ENCODE measurements at places on chromosomes 16 and 17. TPM values are rescaled to one million over a fixed set of nuclear protein-coding genes. Genes with fewer than 3 reads are reported as not detected.

- DNase-seq = no peak
Measured at GRCh38 chr16:19882646-19883045, 2.0 kb downstream of the GPRC5B start.

NPB gene
- 0.76 TPM for polyA plus RNA-seq

DNA sequence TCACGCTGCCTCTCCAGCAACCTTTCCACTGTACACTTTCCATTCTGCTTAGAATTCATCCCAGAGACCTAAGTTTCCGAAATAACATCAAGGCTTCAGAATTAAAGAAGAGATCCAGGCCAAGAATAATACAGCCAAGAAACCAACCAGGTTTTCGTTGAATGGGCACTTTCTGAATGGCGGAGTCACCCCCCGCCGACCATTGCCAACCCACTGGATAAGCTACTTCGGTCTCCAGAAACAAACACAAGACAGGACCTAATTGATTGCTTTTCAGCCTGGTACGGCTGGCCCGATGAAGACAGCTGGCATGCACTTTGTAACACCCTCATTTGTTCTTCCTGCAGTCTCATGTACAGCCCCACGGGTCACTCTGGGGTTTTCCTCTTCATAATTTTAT, 308.1 kb upstream of the ZFHX3 start:
- no peak for DNase-seq

- no peak for DNase-seq
Measured at GRCh38 chr17:56793531-56793930, 40.2 kb downstream of the C17orf67 start.

GRCh38 chr17:74592087-74592990, at the start of gene CD300LD:
Gene CD300LD (minus strand): TSS chr17:74592283. CDS start chr17:74592202, 81 bp downstream.
- no peak for DNase-seq

PRSS36 gene
- polyA plus RNA-seq = 1.7 TPM

GRCh38 chr17:33459078-33459940, 166.2 kb upstream of the ASIC2 start:
- no peak for DNase-seq

NPIPA8 gene
- 26.7 TPM for polyA plus RNA-seq

DNA sequence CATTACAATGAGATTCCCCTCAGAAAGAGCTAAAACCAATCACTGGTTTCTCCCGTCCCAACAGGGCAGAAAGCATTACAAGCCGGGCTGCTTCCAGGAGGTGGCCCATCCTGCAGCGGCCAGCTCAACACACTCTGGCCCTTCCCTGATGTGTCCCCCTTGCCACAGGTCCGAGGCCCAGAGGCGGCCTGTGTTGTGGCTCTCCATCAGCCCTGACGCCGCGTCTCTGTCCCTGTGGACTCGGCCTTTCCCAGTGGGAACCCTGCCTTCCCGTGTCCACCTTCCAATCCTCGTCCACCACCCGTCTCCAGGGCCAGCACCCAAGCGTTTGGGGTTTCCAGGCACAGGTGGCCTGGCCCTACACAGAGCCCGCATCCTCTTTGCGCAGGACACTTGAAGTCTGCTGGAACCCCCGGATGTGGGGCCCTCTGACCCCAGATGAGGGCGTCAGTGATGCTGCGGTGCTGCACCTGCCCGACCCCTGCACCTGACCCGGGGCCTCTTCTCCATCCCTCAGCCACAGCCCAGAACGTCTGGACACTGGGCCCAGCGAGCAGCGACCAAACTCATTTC, 21.1 kb downstream of the RAB40B start:
- no peak for DNase-seq

DNA sequence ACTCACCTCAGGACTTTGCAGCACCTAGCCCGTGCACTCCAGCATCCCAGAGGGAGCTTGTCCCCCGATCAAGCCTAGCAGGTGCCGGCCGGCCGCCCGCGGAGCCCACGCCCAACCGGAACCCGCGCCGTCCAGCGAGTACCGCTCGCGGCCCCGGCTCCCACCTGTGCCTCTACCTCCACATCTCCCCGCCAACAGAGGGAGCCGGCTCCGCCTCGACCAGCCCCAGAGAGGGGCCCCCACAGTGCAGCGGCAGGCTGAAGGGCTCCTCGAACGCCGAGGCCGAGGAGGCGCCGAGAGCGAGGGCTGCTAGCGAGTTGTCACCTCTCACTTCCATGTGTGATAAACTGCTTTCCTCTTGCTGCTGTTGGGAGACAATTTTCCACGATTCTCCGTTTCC, 41.1 kb upstream of the DHRS7B start:
- no peak for DNase-seq

ARL6IP1 gene
- polyA plus RNA-seq = 262 TPM

SULT1A1 gene
- polyA plus RNA-seq = 30.3 TPM

C16orf90 gene
- not detected for polyA plus RNA-seq

SNTB2 gene
- 11.9 TPM for polyA plus RNA-seq

DNA sequence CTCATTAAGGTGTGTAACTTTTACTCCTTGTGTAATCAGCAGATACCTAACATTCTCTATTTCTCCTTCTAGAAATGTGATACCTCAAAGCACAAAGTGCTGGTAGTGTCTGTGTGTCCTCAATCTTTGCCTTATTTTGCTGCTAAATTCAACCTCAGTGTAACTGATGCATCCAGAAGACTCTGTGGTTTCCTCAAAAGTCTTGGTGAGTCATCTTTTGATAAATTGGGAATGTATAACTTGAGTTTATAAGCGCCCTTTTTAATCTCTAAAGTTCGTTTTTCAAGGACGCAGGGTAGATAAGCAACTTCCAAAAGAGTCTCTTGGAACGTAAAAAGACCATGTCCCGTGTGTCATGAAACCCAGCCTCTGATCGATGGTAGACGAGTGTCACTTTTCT, 10.2 kb downstream of the NARF start:
- no peak for DNase-seq

Data from renal pelvis (tissue), 12 donors.